ENCODE measurements at places on chromosomes 2 and 18.

GRCh38 chr18:3172097-3172496 is 47.7 kb downstream of the MYOM1 start:
- DNase-seq, result no peak

- no peak for DNase-seq
Observed at GRCh38 chr2:28667261-28667660, 84.4 kb upstream of the PPP1CB start.

DNA sequence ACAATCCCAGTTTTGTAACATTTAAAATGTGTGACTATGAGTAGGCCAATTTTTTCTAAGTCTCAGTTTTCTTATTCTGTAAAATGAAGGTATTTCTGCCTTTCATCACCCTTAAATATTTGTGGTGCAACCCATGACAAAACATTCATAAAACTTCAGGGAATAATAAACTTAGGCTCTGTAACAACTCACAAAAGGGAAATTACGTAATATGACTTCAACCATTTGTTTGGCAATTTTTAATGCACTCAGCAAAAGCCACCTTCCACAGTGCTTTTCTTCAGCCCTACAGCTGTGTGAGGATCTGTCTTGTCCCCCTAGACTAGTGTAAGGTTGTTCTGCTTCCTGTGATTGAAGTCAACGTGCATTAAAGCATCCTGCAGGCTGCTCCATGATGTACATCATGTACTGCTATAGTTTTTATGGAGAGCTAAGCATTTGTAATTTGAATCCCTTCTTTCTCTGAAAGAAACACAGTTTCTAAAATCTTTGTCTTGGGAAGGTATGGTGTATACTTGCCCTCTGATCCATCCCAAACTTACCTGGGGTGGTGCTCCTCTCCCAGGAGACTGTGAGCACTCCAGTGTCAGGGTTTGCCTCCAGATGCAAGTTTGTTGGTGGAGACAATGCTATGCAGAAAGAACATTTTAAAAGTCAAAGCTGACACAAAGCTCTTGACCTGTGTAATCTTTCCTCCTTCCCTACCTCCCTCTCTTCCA is 39.1 kb downstream of the FN1 start:
- peak; percentile 90 for DNase-seq

DNA sequence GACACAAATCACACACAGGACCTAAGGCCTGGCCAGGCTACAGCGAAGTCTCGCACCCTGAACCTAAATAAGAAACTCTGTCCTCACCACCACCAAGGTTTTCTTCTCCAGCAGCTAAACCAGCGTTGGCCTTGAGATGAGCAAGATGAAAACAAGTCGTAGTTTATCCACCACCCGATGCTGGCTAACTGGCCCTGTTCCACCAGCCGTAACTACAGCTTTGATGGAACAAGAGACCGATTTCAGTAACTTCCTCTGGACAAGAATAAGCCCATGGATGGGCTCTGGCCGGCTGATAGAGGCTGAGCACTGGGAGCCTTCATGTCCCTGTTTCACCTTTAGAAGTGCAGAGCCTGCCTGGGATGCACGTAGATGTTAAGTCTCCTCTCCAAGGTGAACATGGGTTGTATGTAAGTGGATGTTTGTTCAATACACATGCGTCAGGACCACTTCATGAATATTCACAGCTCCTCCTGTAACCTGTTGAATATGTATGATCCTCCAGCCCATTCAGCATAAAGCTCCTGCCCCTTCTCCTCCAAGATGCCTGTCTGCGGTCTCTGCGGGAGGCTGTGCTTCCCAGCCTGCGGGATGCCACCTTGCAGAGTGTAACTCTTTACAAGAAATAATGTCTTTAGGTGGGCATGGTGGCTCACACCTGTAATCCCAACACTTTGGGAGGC is 24.2 kb downstream of the ADI1 start:
- no peak for DNase-seq

- peak; percentile 93 for DNase-seq
Observed at GRCh38 chr2:160427629-160428404, 65.8 kb downstream of the RBMS1 start.

DNA sequence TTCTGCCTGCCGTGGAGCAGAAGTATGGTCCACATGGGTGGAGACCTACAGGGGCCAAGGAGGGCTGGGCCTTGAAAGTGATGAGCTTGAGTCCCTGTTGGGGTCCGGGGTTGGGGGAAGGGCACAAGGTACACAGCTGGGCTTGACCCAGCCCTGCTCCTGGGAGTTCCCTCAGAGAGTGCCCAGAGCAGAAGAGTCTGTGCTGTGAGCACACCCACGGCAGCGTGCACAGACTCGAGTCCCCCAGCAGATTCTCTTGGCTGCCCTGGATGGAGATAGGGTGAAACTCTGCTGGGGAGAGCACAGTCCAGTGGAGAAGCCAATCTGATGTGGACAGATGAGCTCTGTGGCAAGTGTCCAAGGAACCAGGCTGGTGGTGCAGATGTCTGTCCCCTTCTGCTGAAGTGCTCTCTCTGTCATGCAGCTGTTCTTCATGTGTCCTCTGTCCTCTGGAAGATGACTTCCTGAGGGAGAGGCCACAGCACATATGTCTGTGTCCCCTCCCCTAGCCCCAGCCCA is 27.5 kb downstream of the INPP4A start:
- DNase-seq, result no peak

- DNase-seq, result peak; percentile 64
Observed at GRCh38 chr2:54396107-54396506, 60.0 kb upstream of the SPTBN1 start.

DNA sequence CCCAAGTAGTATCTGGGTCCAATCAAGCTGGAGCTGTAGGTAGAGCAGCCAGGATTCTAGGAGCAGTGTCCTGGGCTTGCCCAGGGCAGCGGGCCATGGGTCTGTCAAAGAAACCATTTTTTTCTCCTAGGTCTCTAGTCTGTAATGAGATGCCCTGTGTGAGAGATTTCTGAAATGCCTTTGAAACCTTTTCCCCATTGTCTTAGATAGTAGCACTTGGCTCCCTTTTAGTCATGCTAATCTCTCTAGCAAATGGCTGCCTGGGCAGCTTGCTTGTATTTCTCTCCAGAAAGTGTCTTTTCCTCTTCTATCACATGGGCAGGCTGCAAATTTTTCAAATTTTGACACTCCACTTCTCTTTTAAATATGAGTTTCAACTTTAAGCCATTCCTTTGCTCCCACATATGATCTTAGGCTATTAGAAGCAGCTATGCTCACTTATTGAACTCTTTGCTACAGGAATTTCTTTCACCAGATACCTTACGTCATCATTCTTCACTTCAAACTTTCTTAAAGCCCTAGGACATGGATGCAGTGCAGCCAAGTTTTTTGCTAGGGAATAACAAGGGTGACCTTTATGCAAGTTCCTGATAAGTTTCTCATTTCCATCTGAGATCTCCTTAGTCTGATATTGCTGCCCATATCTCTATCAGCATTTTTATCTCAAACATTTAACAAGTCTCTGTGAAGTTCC is 890.2 kb upstream of the VRK2 start:
- DNase-seq, result no peak

- peak; percentile 34 for DNase-seq
Observed at GRCh38 chr2:172484253-172484652, 56.9 kb downstream of the ITGA6 start.

- DNase-seq, result no peak
Observed at GRCh38 chr2:179235463-179236108, 29.0 kb downstream of the SESTD1 start.

DNA sequence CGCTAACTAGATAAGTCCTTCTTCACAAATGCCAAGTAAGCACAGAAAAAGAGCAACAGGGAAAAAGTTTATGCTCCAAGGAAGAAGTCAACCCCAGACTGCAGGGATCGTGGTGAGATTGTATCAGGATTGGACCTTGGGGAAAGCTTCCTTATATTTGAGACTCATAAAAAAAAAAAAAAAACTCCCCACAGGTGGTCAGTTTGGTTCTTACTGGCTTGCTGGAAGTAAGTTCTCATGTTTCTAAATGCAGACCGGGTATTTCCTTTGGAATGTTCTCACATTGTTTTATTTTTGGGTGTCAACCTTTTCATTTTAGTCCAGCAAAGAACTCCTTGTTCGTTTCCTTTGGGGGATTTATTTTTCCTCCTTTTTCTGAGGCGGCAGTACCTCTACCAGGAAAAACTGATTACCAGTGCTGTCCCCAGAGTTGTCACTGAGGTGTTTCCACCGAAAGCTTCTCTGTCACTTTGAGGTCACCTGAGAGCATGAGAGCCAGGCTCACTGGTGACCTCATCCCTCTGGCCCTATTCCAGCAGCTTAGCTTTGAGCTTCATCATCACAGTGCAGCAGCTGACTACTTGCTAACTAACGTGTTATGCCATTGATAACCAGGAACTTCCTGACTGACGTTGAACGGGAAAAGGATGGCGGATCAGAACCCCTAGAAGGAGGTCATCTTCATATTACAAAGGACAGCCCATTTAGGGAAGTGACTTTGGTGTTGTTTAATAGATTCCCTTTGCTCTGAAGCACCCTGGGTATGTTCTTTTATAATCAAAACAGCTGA is 16.8 kb upstream of the ATP8B1 start:
- DNase-seq, result peak; percentile 82

DNA sequence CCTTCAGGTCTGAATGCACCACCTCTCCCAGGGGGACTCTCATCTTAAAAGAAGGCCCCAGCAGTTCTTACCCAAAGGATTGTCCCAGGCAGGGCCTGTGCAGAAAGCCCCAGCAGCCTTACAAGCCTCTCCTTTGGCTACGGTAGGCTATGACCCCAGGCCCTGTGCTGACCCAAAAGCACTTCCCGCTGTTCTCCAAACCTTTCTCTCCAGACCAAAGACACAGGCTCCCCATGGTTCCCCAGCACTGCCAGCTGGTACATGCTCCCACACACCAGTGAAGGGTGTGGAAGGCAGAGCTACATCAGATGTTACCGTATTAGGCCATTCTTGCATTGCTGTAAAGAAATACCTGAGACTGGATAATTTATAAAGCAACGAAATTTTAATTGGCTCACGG is 35.4 kb downstream of the LBH start:
- DNase-seq, result no peak

DNA sequence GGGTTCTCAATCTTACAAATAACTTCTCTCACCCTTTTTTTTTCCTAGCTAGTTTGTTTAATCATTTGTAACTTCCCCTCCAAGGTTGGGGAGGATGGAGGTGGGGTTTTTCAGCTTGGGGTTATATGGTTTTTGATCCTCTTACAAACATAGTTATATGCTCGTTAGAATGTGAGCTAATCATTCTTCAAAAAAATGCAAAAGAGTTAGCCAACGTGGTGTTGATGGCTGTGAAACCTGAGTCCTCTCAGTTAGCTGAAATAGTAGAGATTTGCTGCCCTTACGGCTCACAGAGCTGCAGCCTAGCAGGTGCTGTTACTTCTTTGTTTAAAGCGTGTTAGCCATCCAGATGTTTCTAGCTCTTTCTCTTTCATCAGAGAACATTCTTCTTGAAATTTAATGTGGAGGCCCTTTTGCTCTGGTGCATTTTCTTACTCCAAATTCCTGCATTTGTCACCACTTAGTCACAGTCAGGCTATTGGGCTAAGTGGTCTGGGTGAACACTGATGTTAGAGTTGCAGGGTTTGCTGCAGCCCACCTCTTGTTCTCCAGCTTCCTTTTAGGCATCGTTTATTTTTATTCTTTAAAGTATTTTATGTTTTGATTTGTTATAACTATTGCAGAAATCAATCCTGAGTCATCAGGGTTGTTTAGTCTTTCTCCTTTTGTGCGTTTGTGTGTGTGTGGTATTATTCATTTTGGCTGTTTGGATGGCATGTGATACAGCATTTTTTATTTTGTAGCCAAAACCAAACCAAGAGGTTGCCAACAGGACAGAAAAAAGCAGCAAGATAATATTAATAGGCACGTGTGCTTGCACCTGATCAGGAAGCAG is 41.1 kb downstream of the LIMS1 start:
- DNase-seq, result peak; percentile 94

- DNase-seq, result peak; percentile 82
Observed at GRCh38 chr2:191382801-191383200, 137.6 kb downstream of the MYO1B start.

DNA sequence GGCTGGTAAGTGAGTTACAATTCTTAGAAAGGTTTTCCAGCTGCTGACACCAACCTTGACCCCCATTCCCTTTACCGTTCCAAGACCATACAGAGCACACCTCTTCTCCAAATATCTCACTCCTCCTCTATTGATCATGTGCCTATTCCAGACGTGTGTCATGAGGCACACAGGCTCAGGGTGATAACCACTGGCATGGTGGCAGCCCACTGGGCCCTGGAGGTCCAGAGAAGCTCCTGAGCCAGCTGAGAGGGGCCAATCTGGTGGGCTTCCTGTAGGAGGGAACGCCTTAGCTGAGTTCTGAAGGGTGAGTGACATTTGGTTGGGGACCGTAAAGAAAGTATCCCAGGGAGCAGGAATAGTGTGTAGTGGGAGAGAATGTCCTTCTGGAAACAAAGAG is 28.3 kb downstream of the ZAP70 start:
- no peak for DNase-seq

DNA sequence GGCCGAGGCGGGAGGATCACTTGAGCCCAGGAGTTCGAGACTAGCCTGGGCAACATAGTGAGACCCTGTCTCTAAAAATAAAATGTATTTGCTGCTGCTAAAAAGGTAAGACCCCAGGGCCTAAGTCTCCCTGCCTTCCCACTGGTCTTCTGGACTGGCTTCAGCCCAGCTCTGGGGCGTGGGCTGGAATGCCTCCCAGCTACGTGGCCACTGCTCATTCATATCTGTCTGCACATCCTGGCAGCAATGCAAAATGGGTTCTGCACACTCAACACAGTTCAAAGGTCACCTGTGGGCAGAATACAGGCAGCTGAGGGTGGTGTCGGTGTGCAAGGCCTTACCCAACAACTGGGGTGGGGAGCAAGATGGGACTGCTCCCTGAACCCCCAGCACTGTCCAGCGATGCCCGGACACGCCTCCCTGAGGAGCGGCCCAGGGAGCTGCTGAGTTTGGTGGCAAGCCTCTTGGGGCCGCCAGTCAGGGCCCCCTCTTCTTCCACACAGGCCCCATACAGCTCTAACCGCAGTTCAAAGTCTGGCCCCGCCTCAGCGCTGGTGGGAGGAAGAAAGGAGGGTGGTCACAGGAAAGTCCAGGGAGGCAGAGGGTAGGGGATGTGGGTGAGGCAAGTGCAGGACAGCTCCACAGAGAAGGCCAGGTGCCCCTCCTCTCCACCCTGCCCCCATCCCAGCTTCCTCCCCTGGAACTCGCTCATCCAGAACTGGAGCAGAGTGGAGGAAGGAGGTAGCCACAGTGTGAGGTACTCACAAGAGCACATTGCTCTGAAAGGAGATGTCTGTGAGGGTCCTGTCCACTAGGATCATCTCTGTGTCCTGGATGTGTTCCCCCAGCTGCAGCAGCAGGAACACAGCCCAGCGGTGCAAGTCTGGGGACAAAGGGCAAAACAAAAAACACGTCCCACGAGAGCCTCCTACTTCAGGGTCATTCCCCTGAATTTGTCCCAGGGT is 8.2 kb downstream of the WDR54 start:
- DNase-seq, result no peak

DNA sequence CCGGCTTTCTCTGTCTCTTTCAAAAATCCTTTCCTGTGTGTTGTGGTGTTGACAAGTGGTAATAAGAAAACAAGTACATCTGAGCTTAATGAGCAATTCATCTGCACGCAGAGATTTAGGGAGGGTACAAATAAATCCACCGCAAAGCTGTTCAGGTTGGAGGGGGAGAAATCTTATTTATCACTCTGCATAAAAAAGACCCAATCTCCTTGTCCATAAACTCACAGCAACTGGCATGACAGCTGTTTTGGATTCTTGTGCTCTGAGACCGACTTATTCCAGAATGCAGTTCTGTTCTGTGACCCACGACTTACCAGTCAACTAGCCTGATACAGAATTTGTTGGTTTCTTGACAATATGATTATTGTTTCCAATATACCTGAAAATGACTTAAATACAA is 380.1 kb downstream of the SOX11 start:
- DNase-seq, result no peak

GRCh38 chr2:72134997-72135800 is 12.5 kb downstream of the CYP26B1 start:
- no peak for DNase-seq

- no peak for DNase-seq
Observed at GRCh38 chr2:101887328-101887727, 104.4 kb upstream of the IL1R2 start.
